ENCODE measurements at places on chromosomes 4 and X. TPM values are rescaled to one million over a fixed set of nuclear protein-coding genes. Genes with fewer than 3 reads are reported as not detected.

The IL2RG gene
- total RNA-seq, result not detected

The ATOH1 gene
- not detected for total RNA-seq

The SSX1 gene
- not detected for total RNA-seq

The GIMD1 gene
- total RNA-seq, result not detected

The NLGN3 gene
- total RNA-seq, result 0.07 TPM

Measured in airway epithelial cell (primary cell).